ENCODE measurements at places on chromosomes 2 and 18.

- DNase-seq: no peak
Observed at GRCh38 chr2:143121079-143121478, 8.1 kb upstream of the ARHGAP15 start.

DNA sequence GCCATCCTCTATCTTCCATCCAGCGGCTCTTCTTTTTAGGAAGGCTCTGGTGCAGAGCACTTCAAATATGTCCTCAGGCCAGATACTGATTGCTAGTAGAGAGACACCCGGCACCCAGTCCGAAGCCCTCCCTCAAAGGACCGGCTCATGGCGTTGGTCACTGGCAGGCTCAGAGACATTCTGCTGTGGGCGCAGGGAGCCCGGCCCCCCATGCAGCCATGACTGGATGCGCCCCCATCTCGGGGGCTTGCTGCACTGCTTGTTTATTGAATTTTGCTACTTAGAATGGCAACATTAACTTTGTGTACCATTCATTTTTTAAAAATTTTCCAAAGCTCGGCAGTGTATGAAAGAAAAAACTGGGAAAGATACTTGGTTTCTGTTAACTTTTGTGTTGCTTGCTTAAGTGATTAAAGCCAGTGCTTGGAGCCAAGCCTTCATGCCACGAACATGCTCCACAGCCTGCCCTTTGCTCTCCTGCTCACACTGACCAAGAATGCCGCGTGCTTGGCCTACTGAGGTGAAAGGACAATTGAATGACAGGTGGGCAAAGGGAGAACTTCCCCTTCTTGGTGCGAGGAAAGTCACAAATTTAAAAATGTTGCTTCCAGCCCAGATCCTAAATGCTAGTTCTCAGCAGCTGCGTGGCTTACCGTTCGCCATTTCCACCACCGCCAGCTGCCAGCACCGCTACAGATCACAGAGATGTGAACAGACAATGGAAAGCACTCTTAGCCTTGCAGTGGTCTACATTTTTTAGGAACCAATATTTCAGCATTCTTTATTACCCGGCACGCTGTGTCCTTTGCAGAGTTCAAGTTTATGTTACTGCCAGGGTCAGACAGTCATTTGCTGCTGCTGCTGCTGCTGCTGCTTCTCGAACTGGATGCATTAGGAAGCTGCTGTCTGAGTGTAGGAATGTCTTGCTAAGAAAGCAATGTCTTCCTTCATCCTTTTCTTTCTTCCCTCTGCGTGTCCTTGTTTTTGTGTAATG lies 76.7 kb downstream of the FAM210A start:
- DNase-seq: no peak

GRCh38 chr2:197871780-197872456 lies 67.5 kb downstream of the PLCL1 start:
- DNase-seq: no peak

DNA sequence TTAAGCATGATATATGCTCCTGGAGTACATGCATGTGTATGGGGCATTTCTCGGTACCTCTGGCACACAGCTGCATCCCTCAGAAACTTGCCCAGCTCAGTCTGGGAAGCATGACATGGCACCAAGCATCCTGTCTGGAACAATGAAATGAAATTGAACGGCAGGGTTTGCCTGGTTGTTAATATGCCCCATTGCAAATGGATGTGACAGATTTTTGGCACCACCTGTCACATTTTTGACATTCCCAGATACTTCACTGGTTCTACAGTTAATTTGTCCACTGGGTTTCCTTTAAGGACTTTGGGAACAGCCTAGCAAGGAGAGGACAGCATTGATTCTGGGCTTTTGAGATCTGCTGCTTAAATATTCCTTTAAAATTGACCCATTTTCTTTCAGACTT lies 305.8 kb downstream of the TSN start:
- DNase-seq: no peak

DNA sequence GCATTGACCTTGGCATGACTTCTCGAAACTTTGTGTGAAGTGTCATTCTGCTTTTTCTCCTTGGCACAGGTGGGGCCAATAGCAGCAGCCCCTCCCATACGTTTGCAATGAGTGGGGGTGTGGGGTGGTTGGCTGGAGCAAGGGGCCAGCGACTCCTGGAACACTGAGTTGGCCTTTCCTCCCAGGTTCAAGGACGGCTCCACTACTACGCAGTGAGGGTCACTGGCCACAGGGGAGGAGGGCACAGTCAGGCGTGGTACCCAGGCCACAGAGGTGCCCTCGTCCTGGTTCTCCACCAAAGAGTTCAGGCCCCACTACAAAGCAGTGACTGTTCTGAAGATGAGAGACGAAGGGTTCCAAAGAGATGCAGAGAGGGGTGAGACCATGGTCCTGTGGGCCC lies 70.6 kb upstream of the OTOS start:
- DNase-seq: no peak

GRCh38 chr2:133045787-133046186 lies 375.8 kb upstream of the LYPD1 start:
- no peak for DNase-seq

DNA sequence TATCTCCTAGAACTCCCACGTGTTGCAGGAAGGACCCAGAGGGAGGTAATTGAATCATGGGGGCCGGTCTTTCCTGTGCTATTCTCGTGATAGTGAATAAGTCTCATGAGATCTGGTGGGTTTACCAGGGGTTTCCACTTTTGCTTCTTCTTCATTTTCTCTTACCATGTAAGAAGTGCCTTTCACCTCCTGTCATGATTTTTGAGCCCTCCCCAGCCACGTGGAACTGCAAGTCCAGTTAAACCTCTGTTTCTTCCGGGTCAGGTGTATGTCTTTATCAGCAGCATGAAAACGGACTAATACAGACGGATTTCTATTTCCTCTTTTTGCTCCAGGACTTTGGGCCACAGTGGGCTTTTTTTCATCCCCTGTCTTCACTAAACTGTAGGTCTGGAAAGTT lies 88.3 kb upstream of the KCNE4 start:
- peak; percentile 84 for DNase-seq

DNA sequence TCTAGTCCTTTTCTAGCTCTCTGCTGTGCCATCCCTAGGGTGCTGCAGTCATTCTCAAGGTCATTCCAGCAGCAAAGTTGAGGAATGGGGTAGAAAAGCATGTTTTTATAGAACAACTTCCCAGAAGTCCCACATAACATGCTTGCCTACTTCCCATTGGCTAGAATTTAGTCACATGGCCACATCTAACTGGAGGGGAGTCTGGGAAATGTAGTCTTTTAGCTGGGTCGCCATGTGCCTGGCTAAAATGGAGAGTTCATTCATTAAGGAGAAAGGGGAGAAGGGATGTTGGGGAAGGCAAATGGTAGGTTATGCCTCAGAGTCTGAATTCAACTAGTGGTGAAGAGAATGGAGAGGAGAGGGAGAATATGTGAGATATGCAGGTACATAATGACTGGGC lies 85.7 kb downstream of the SLC4A3 start:
- DNase-seq: peak; percentile 4

DNA sequence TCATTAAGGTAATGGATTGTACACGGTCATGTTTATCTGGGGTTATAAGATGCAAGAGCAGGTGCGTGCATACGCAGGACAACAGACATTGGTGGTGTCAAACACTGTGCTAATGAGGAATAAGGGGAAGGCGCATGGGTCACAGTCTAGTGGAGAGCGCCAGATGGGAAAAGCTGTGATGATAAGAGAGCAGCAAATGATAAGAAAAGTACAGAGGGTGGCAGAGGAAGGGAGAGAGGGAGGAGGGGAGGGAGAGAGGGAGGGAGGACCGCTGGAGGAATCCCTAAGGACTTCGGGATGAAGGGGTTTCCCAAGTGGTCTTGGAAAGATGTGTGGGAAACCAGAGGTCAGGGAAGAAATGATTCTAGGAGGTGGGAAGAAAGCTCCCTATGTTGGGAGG lies 2.9 kb downstream of the TNFRSF11A start:
- DNase-seq: no peak

DNA sequence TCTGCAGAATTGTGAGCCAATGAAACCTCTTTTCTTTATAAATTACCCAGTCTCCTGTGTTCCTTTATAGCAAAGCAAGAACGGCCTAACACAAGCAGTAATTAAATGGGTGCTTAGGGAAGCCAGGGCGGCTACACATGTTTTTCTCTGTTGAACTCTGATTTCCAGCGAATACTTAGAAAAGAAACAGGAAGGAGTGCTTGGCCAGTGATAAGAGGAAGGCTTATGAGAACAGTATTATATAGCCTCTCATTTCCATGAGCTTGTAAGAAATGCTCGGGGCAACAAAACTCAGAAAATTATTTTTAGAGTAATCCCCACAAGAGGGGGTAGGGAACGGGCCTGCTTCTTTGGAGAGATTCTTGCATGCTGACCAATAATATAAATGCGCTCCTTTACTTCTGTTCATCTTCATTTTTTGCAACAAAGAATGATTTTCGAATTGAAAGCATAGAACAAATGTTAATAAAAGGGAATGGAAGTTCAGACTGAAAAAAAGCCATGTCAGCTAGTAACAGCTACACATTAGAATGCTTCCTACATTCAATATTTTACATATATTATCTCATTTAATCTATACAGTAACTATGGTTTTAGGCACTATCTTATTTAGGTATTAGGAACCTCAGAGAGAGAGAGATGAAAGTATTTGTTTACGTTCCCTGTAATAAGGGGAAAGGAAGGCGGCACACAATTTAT lies 49.7 kb upstream of the CCDC85A start:
- no peak for DNase-seq

GRCh38 chr2:232593982-232594381 lies 39.4 kb upstream of the EFHD1 start:
- no peak for DNase-seq

DNA sequence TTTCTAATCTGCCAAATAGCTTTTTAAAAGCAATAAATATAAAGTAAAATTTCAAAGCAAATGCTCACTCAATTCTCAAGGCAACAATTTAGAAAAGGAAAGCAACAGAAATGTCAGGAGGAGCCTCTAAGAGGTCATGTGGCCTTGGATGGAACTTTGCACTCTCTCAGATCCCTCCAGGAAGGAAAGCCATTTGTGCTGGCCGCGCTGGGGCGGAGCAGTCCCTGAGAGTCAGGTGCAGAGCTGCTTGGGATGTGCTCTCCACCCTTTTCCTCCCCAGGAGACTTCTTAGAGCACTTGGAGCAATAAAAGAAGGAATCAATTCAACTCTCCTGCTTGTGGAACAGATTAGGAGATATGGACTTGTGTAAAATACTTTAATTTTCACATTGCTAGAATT lies 379.8 kb upstream of the LINC00305 start:
- DNase-seq: no peak

DNA sequence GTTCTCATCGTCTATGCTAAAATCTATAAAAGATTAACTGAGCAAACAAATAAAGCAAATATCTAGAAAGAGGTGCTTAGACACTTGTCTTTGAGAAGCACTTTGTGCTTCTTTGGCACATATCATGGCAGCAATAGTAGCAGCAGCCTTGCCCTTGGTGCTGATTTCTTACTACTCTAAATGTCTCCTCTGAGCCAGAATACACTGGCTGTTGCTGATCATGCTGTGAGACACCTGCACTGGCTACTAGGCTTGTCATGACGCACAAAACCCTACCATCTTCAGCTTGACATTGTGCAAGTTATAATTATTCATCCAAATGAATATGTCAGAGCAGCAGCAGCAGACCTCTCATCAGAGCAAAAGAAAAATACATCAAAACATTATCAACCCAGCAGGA lies 46.7 kb downstream of the FANCL start:
- no peak for DNase-seq

GRCh38 chr2:240930096-240930630 lies 24.0 kb downstream of the CROCC2 start:
- DNase-seq: no peak

DNA sequence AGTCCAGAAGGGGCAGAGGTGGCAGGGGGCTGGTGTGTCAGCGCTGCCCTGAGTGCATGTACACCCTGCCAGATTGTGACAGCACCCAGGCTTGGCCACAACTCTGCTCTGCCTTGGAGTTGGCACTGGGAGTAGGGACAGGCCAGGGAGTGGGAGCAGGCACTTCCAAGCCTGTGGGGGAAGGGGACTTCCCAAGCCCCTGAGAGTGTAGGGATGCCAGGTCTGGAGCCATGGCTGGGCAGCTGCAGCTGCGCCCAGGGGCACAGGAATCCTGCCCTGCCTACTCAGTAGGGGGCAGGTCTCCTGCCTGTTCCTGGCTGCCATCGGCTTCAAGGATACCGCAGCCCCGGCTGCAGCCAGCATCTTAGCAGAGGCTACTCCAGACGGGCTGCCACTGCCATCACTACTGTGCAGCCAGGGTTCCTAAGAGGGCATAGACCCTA lies 109.4 kb downstream of the CALCRL start:
- no peak for DNase-seq

DNA sequence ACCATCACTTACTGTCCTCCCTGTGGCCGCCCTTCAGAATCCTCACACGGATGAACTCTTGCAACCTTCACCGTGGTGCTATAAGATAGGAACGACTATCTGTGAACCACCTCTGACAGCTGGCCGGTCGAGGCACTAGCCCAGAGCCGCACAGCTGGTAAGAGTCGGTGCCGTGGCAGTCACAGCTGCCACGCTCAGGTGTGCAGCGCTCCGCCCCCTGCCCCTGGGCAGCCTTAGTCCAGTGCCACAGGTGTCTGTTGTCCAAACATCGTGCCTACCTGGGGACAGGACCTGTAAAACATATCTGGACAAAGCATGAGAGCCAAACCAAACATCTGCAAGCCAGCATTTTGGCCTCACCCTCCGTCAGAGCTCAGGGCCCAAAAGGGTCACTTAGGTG lies 55.3 kb upstream of the SALL3 start:
- DNase-seq: no peak

GRCh38 chr2:76039505-76039904 lies 328.8 kb upstream of the GCFC2 start:
- DNase-seq: no peak

DNA sequence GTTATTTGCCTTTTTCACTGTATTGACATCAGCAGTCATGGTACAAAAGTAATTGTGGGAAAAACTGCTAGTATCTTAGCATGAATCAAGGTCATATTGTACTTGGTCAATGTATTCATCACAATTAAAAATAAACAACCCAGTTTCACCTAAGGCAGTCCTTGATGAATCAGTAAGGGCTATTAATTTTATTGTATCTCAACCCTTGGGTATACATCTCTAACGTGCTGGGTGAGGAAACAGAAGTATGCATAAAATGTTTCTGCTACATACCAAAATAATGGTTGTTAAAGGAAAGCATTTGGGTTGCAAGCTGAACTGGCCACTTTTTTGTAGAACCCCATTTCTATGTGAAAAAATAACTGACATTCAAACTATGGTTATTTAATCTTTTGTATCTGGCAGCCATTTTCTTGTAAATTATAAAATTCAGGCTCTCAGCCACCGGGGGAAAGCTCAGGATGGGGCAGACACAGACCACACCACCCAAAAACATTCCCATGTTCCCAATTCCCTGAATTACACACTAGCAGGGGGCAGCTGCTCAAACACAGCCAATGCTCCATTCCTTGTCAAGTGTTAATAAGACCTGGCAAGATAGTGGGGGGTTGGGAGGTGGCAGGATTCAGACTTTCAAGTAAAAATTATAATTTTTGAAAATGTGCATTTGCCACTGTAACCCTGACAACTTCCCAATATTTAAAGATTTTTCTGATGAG lies 49.3 kb downstream of the OLA1 start:
- no peak for DNase-seq

DNA sequence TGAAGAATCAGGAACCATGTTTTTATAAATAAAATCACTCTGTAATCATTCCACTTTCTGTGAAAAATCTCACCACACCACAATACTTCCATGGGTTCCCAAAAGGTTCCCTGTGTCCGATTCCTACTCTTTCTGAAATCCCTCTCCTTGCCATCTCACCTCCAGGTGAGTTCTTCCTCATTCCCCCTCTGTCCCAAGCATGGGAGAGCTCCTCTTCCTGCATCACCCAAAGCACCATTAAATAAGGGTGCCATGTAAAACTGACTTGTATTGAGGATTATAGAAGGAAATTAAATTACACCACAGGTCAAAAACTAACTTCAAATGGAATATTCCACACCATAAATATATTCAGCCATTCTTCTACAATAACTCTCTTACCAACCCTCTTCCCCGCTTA lies 55.8 kb upstream of the ETAA1 start:
- DNase-seq: no peak

All from inflammatory macrophage treated with lipopolysaccharide for 1 hour (primary cell).